ENCODE measurements at places on chromosomes 7 and 10. TPM values are rescaled to one million over a fixed set of nuclear protein-coding genes. Genes with fewer than 3 reads are reported as not detected.

DNA sequence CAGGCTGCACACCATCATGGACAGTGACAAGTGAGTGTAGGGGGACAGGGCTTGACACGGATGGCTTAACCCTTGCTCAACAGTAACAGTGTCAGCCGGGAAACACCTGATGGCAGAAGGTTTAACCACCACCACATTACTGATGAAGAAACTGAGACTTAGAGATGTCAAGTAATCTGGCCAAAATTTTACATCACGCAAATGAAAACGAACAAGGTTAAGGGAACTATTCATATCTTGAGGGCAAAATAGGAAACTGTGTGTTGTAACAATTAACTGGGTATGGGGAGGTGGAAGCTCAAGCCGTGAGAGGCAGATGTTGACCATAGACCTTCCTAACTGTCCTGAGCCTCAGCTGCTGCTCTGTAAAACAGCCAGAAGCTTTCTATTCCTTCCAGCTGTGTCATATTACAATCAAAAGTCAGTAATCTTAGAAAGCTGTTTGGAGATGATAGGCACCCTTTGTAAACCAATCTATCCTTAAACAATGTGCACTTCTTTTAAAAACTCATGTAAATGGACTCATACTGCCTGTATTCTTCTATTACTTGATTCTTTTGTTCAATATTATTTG is 68.4 kb downstream of the ABCC2 start:
- H3K27me3 ChIP-seq, result no peaks in the 10 kb centered on the region
- no peak for DNase-seq
- no peak overlapping the region for H3K4me3 ChIP-seq
- peaks cover 6% of the 10 kb centered on the region for H3K4me1 ChIP-seq

Gene HOXA9
- total RNA-seq, result 1.5 TPM

Gene SPDYE2B
- total RNA-seq, result not detected

- H3K27ac ChIP-seq, result no peak overlapping the region
- no peak for DNase-seq
- no peaks in the 10 kb centered on the region for H3K27me3 ChIP-seq
- no peaks in the 10 kb centered on the region for H3K36me3 ChIP-seq
Observed at GRCh38 chr10:26046073-26046700, 112.2 kb downstream of the MYO3A start.

- no peak for DNase-seq
- H3K4me1 ChIP-seq, result peaks cover 75% of the 10 kb centered on the region
- H3K4me3 ChIP-seq, result no peak overlapping the region
- peak overlapping the region; percentile 68 for H3K27ac ChIP-seq
- H3K36me3 ChIP-seq, result peaks cover 45% of the 10 kb centered on the region
- no peaks in the 10 kb centered on the region for H3K27me3 ChIP-seq
Observed at GRCh38 chr10:124642088-124642710, 102.0 kb downstream of the FAM53B start.

- peak overlapping the region; percentile 25 for H3K4me3 ChIP-seq
- H3K27me3 ChIP-seq, result no peaks in the 10 kb centered on the region
- H3K27ac ChIP-seq, result peak overlapping the region; percentile 85
- H3K4me1 ChIP-seq, result peaks cover 30% of the 10 kb centered on the region
Observed at GRCh38 chr10:62637249-62638061, 167.1 kb upstream of the ADO start.

- H3K27me3 ChIP-seq, result no peaks in the 10 kb centered on the region
- no peaks in the 10 kb centered on the region for H3K36me3 ChIP-seq
- H3K4me3 ChIP-seq, result no peak overlapping the region
- DNase-seq, result no peak
- H3K4me1 ChIP-seq, result no peaks in the 10 kb centered on the region
- no peak overlapping the region for H3K27ac ChIP-seq
Observed at GRCh38 chr7:117237646-117238045, 85.2 kb downstream of the WNT2 start.

DNA sequence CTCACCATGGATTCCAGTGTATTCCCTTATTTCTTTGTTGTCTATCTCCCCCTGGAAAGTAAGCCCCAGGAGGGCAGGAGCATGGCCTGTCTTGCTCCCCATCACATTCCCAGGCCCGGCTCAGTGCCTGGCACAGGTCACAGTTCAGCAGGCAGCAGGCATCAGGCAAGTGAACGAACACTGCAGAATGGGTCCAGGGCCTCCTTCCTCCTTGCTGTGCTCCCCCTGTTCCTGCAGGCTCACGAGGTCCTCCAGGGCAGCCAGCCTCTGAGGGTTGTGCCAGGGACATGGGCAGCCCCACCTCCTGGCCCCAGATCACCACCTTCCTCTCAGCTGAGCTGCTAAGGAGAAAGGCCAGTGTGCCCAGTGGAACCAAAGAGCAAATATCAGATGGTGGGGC is 41.8 kb downstream of the PDLIM1 start:
- no peak overlapping the region for H3K4me3 ChIP-seq
- H3K4me1 ChIP-seq, result no peaks in the 10 kb centered on the region
- no peak for DNase-seq
- H3K36me3 ChIP-seq, result no peaks in the 10 kb centered on the region

Measured in thymus (tissue), 14 donors.